ENCODE measurements at places on chromosomes 2 and 18. TPM values are rescaled to one million over a fixed set of nuclear protein-coding genes. Genes with fewer than 3 reads are reported as not detected.

TGFA gene
- 3.5 TPM for total RNA-seq

GRCh38 chr2:195562570-195563566 lies 94.2 kb upstream of the SLC39A10 start:
- H3K36me3 ChIP-seq = no peaks in the 10 kb centered on the region
- no peak overlapping the region for H3K4me3 ChIP-seq
- H3K27me3 ChIP-seq = no peaks in the 10 kb centered on the region
- H3K27ac ChIP-seq = peak overlapping the region; percentile 76
- peak; percentile 25 for DNase-seq

- no peak for DNase-seq
- no peak overlapping the region for H3K4me3 ChIP-seq
- no peaks in the 10 kb centered on the region for H3K4me1 ChIP-seq
These were observed 105.6 kb downstream of the TGFA start for GRCh38 chr2:70448041-70448440.

DNA sequence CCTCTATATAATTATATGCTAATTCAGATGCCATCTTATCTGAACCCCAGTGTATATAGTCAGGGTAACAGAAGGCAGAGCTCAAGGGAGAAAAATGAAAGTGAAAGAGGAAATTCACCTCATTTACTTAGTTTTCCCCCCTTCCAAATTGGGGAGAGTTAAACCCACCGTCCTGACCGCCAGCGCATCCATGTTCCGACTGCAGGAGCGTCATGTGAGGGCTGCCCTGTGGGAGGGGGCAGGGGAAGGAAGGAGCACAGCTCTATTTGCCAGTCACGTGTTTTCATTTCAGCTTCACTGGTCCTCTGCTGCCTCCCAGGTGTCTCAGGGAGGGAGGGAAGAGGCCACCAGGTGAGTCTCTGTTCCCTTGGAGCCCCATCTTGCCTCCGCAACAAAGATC lies 13.2 kb downstream of the CNNM4 start:
- peak overlapping the region; percentile 36 for H3K4me3 ChIP-seq
- H3K27me3 ChIP-seq = no peaks in the 10 kb centered on the region
- peak; percentile 67 for DNase-seq
- H3K27ac ChIP-seq = peak overlapping the region; percentile 22
- H3K36me3 ChIP-seq = no peaks in the 10 kb centered on the region

MAPRE3 gene
- 9.9 TPM for total RNA-seq

- H3K27ac ChIP-seq = no peak overlapping the region
- no peak for DNase-seq
- no peak overlapping the region for H3K4me3 ChIP-seq
- no peaks in the 10 kb centered on the region for H3K4me1 ChIP-seq
- no peaks in the 10 kb centered on the region for H3K36me3 ChIP-seq
- no peaks in the 10 kb centered on the region for H3K27me3 ChIP-seq
These were observed 8.7 kb upstream of the SLC14A1 start for GRCh38 chr18:45715212-45715780.

ANKRD30B gene
- 0.18 TPM for total RNA-seq

WNT6 gene
- not detected for total RNA-seq

GRCh38 chr18:47283476-47283875 lies 32.0 kb upstream of the SKOR2 start:
- H3K36me3 ChIP-seq = no peaks in the 10 kb centered on the region
- H3K27ac ChIP-seq = no peak overlapping the region
- H3K4me3 ChIP-seq = no peak overlapping the region
- H3K4me1 ChIP-seq = no peaks in the 10 kb centered on the region
- no peak for DNase-seq

DNA sequence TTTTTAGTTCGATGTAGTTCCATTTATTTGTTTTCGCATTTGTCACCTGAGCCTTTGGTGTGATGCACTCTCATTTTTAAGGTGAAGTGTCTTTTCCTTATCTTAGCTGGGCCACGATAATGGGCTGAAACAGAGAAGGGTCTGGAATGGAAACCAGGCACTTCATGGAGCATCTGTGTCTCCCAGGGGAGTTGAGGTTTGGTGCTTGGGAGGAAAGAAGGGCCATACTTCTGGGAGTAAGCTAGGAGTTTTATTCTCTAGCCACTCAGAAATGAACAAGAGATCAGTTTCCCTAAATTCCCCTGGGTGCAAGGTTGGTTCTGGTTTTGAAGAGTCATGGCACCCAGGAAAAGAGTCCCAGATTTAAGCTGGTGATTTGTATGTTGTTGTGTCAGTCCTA lies 179.4 kb upstream of the CXCR4 start:
- no peak overlapping the region for H3K27ac ChIP-seq
- no peak for DNase-seq
- peaks cover 1% of the 10 kb centered on the region for H3K27me3 ChIP-seq
- H3K36me3 ChIP-seq = no peaks in the 10 kb centered on the region
- no peaks in the 10 kb centered on the region for H3K4me1 ChIP-seq

GRCh38 chr2:11466307-11467128 lies 557 bp upstream of the E2F6 start:
- H3K27me3 ChIP-seq = no peaks in the 10 kb centered on the region
- H3K36me3 ChIP-seq = peaks cover 11% of the 10 kb centered on the region
- H3K4me1 ChIP-seq = peaks cover 39% of the 10 kb centered on the region
- no peak for DNase-seq

- peaks cover 63% of the 10 kb centered on the region for H3K4me1 ChIP-seq
- no peaks in the 10 kb centered on the region for H3K27me3 ChIP-seq
- H3K36me3 ChIP-seq = no peaks in the 10 kb centered on the region
- no peak for DNase-seq
- H3K4me3 ChIP-seq = no peak overlapping the region
- H3K27ac ChIP-seq = peak overlapping the region; percentile 57
These were observed 2.5 kb downstream of the RPIA start for GRCh38 chr2:88693911-88694414.

GPR35 gene
- 21.9 TPM for total RNA-seq

DNA sequence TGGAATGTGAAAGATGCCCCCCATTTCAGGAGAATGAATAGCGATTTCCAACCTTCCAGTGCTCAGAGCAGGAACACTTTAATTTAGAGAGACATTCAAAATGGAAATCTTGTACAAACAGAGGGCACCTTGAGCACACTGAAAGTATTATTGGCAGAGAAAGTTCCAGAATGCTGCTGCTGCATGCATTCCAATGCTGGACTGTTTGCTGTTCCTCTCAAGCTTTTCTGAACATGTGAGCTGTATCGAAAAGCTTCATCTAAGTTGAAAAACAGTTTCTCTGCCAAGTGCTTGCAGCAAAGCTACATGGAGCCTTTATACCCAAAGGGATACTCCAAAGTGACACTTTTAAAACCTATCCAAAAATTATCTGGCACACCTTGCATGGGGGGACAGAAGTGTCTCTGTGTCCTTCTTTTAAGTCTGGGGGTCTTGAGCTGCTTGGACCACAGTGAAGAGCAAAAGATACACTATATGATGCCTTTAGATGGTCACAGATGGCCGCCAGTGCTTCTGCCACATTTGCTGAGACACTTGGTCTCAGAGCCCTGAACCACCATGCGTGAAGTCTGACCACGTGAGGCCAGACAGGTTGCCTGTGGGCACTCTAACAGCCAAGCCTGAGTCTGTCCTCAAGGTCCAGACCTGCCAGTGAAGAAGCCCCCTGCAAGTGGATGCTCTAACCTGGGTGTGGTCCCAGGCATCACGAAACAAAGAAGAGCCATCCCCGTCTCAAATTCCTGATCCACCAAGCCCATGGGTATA lies 18.8 kb downstream of the UXS1 start:
- H3K27ac ChIP-seq = no peak overlapping the region
- H3K4me3 ChIP-seq = no peak overlapping the region
- no peak for DNase-seq
- peaks cover 29% of the 10 kb centered on the region for H3K4me1 ChIP-seq
- H3K36me3 ChIP-seq = no peaks in the 10 kb centered on the region
- no peaks in the 10 kb centered on the region for H3K27me3 ChIP-seq

DNA sequence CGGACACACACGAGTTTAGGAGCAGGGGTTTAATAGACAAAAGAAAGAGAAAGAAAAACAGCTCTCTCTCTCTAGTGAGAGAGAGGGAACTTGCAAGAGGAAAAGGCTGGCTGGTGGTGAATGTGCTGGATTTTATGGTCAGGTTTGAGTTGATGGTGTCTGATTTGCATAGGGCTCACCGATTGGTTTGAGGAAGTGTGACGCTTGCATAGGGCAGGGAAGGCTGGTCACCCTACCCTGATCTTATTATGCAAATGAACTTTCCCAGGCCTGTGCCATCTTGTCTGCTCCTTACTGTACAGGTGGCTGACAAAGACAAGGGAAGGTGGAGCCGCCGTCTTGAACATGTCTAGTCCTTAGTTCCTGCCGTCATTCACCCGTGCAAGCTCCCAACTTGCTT lies 408.9 kb downstream of the RIT2 start:
- DNase-seq = no peak
- H3K36me3 ChIP-seq = no peaks in the 10 kb centered on the region
- H3K27me3 ChIP-seq = no peaks in the 10 kb centered on the region
- no peak overlapping the region for H3K27ac ChIP-seq
- no peaks in the 10 kb centered on the region for H3K4me1 ChIP-seq
- H3K4me3 ChIP-seq = no peak overlapping the region

- peak overlapping the region; percentile 82 for H3K27ac ChIP-seq
- peaks cover 27% of the 10 kb centered on the region for H3K4me1 ChIP-seq
- H3K36me3 ChIP-seq = no peaks in the 10 kb centered on the region
- no peak overlapping the region for H3K4me3 ChIP-seq
- peak; percentile 45 for DNase-seq
These were observed 91.8 kb downstream of the MTCL1 start for GRCh38 chr18:8797206-8797605.

DNA sequence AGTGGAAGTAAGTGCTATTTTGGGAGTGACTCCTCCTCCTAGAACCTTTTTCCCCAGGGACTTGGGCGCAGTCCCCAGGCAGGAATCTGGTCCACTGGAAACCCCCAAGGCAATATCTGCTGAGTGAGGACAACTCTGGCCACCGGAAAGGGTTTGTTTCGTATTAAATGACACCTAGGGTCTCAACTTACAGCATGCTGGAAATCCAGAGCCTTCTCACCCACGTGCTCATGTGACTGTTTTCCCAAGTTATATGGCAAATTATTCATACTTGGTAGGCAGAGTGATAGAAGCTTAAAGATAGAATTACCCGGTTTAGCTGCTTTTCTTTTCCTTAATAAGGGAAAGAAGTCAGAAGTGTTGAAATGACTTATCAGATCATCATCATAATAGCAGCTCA lies 436.9 kb upstream of the SPRED2 start:
- H3K4me1 ChIP-seq = no peaks in the 10 kb centered on the region
- no peak for DNase-seq
- H3K4me3 ChIP-seq = no peak overlapping the region
- no peak overlapping the region for H3K27ac ChIP-seq

HNRNPLL gene
- total RNA-seq = 39.1 TPM

- no peaks in the 10 kb centered on the region for H3K4me1 ChIP-seq
- H3K36me3 ChIP-seq = no peaks in the 10 kb centered on the region
These were observed 276.3 kb downstream of the EIPR1 start for GRCh38 chr2:3101016-3101942.

GALNT13 gene
- 6.2 TPM for total RNA-seq

DNA sequence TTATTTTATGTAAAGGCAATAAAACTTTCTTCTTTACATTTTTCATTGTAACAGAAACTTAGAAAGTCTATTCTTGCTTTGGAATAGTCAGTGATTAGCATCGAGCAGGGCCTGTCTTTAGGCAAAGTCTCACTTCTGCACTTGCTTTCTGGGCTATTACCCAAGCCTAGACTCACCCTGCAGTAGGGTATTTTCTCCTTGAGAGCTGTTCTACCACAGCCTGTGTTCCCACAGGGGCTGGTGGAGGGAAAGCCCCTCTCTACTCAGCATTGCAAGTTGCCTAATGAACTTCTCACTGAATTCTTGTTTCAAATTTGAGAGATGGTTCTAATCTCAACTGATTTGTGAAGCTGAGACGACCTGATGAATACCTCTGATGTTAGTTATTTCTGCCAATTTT lies 111.7 kb upstream of the KLHL14 start:
- H3K4me1 ChIP-seq = no peaks in the 10 kb centered on the region
- H3K27me3 ChIP-seq = no peaks in the 10 kb centered on the region
- no peaks in the 10 kb centered on the region for H3K36me3 ChIP-seq

GRCh38 chr2:211228559-211228958 lies 672.2 kb downstream of the CPS1 start:
- H3K4me3 ChIP-seq = no peak overlapping the region
- no peaks in the 10 kb centered on the region for H3K36me3 ChIP-seq
- no peak overlapping the region for H3K27ac ChIP-seq
- H3K27me3 ChIP-seq = no peaks in the 10 kb centered on the region
- DNase-seq = no peak
- no peaks in the 10 kb centered on the region for H3K4me1 ChIP-seq

- H3K27ac ChIP-seq = no peak overlapping the region
- H3K27me3 ChIP-seq = no peaks in the 10 kb centered on the region
- H3K4me1 ChIP-seq = no peaks in the 10 kb centered on the region
- no peak overlapping the region for H3K4me3 ChIP-seq
- no peaks in the 10 kb centered on the region for H3K36me3 ChIP-seq
- DNase-seq = no peak
These were observed 2161.4 kb upstream of the PIK3C3 start for GRCh38 chr18:39793609-39794008.

- peak; percentile 60 for DNase-seq
- no peaks in the 10 kb centered on the region for H3K27me3 ChIP-seq
- peak overlapping the region; percentile 78 for H3K4me3 ChIP-seq
- H3K4me1 ChIP-seq = peaks cover 25% of the 10 kb centered on the region
- H3K36me3 ChIP-seq = no peaks in the 10 kb centered on the region
- peak overlapping the region; percentile 95 for H3K27ac ChIP-seq
These were observed 590 bp downstream of the IFIH1 start for GRCh38 chr2:162317861-162318327.

- no peak for DNase-seq
- no peaks in the 10 kb centered on the region for H3K36me3 ChIP-seq
- no peaks in the 10 kb centered on the region for H3K27me3 ChIP-seq
- no peak overlapping the region for H3K4me3 ChIP-seq
These were observed 263.9 kb downstream of the LTBP1 start for GRCh38 chr2:33210626-33211025.

LIMS4 gene
- 12.5 TPM for total RNA-seq

NAT8 gene
- total RNA-seq = not detected

CPLX4 gene
- total RNA-seq = not detected

DNA sequence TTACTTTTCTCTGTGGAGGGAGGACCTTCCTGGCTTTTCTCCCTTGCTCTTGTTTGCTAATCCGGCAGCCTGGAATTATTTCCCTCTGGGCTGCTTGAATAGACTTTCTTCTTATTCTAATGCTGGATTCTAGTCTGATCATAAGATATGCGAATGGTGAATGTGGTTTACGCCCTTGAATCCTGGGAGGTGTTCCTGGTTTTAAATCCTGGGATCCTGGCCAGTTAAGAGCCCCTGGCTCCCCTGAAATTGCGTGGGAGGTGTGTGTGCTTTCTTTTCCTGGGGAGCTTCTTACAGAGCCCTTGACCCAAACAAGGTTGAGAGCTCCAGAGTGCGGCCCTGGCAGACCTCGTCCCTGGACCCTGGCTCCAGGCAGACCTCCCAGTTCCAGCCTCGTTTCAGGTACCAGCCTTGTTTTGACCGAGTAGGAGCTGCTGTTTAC lies 2.8 kb downstream of the SH3BP4 start:
- H3K4me1 ChIP-seq = peaks cover 57% of the 10 kb centered on the region
- H3K27me3 ChIP-seq = no peaks in the 10 kb centered on the region
- H3K27ac ChIP-seq = peak overlapping the region; percentile 96
- no peak for DNase-seq
- no peaks in the 10 kb centered on the region for H3K36me3 ChIP-seq

- no peaks in the 10 kb centered on the region for H3K27me3 ChIP-seq
- H3K27ac ChIP-seq = peak overlapping the region; percentile 94
- no peaks in the 10 kb centered on the region for H3K36me3 ChIP-seq
- H3K4me1 ChIP-seq = peaks cover 54% of the 10 kb centered on the region
- H3K4me3 ChIP-seq = peak overlapping the region; percentile 91
These were observed 640 bp downstream of the SPTBN1 start for GRCh38 chr2:54456612-54457322.

- DNase-seq = no peak
- H3K4me3 ChIP-seq = no peak overlapping the region
- no peak overlapping the region for H3K27ac ChIP-seq
- H3K4me1 ChIP-seq = no peaks in the 10 kb centered on the region
- H3K27me3 ChIP-seq = peaks cover 6% of the 10 kb centered on the region
- no peaks in the 10 kb centered on the region for H3K36me3 ChIP-seq
These were observed 13.2 kb downstream of the CFAP65 start for GRCh38 chr2:219028141-219028540.

Data from stomach (tissue), 19 donors.